ENCODE measurements at places on chromosomes 3 and 15.
A peak's percentile ranks its signal among the peaks of the same experiment; 100 is the strongest.

- no peak for DNase-seq
Measured at GRCh38 chr3:177676947-177677587, 479.8 kb upstream of the TBL1XR1 start.

DNA sequence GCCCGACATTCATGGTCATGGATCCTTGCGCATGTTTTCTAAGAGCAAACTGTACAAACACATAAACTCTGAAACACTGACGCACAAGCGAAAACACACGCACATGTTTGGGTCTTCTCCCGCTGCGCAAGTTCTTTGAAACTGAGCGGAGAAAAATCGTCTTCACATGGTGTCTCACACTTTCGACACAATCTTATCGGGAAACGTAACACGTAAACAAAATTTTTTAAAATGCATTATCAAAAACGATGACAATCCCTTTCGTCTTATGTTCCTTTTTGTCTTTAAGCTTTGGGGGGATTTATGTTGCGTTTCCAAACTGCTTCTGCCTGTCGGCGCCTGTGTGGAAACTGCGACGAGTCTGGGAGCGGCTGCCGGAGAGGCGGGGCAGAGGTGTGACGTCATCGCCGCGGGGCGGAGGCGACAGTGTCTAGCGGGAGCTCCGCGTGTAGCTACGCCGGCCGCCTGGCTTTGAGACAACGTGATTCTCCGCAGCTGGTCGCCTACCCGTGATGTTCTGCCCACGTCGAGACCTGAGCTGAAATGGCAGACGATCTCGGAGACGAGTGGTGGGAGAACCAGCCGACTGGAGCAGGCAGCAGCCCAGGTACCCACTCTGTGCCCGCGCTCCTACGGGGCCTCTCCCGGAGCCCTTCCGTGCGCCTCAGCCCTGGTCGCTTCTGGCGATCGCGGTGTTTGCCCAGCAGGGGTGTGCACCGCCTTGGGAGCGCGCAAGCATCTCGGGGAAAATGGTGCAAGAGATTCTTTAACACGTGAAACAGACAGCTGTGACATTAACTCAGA, at the start of gene CMSS1:
Gene CMSS1 (plus strand): TSS at position 426 of the 804 bp plus-strand sequence.
- peak; percentile 98 for DNase-seq

- DNase-seq, result no peak
Measured at GRCh38 chr3:119229190-119229589, 11.5 kb downstream of the B4GALT4 start.

DNA sequence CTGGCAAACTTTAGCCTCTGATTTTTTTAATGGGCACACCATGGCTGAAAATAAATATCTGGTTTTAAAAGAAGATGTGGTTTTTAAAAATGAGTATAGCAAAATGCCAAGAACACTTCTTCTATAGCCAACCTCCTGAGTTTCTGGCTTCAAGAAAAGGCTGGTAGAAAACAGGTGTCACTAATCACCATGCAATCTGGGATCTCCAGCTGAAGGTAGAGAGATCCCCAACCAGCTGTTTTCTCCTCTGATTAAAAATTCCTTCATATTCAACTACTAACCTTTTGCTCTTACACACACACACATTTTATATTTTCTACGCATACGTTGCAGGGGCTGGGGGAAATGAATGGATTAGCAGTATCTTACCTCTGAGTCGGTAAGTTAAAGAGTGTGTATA, 279.6 kb upstream of the ROBO2 start:
- no peak for DNase-seq

DNA sequence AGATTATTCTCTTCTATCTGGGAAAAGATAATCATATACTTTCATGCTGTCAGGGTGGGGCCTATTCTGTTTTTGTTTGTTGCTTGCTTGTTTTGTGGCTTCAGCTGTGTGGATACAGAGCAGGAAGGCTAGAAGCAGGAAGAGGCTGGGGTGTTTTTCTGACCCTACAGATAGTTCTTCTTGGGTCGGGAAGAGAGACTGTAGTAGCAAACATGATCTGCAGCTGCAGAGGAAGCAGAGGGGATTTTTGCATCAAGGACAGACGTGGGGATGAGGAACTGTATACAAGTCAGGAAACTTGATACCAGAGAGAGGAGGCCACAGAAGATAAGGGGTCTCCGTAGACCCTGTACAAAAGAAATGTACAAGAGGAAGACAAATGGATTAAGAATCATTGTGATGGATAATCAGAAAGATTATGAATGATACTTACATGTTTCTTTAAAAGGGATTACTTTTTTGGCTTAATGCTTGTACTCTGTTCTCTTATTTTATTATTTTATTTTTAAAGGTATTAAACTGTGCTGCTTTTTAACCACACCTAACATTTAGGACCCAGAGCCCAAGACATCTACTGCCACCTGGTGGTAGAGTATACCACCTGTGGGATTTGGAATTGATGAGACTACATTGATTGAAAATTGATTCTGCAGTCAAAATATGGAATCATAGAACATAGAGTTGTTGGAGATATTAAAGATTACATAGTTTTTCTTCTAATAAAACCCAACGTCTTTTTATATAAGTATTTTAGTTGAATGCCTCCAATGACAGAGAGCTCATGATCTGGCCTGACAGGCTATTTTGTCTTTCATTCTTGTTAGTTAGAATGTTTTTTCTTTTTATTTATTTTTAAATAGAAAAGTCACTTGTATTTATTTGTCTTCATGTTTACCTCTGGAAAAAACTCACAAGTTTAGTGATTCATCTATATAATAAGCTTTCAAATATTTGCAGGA, 87.3 kb upstream of the ROPN1 start:
- no peak for DNase-seq

DNA sequence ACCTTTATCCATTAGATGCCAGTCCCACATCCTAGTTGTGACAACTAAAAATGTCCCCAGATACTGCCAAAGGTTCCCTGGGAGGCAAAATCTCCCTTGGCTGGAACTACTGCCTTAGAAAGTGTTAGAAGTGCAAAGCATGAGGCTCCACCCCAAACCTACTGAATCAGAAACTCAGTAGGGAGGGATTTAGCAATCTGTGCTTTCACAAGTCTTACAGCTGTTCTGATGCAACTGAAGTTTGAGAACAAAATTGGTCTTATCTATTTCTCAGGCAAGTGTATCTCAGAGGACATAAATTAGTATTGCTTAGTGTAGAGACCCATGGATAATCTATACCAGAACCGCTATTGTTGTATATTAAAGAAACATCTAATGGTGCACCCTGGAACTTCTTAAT, 70.2 kb downstream of the CLDN1 start:
- no peak for DNase-seq

DNA sequence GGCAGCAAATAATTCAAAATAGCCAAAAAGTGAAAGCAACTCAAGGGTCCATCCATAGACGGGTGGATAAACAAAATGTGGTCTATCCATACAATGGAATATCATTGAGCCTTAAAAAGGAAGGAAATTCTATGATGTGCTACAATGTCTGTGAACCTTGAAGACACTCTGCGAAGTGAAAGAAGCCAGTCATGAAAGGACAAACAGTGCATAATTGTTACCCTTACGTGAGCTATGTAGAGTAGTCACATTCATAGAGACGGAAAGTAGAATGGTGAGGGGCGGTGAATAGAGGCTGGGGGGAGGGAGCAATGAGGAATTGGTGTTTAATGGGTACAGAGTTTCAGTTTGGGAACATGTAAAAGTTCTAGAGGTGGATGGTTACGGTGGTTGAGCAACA, 18.1 kb downstream of the IGF1R start:
- no peak for DNase-seq

DNA sequence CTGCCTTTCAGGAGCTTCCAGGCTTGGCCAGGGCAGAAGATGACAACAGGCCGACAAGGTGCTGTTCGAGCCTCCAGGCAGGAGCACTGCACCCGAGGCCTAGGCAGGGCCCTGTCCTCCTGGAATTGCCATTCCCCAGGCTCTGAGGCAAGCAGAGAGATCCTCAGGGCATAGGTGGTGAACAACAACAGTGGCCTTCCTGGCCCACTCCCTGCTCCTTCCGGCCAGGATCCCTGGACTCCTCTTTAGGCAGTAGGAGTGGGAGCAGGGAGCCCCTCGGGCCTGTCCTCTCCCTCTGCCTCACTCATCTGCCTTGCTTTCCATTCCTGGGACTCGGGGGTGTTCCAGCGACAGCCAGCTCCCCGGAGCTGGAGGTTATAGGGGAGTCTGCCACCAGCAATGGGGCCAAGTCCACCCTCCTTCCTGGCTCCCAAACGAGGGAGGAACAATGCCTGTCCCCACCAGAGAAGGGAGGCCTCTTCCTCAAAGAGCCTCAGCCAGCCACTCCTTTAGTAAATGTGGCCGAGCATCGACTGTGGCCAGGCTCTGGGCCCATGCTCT, 135.0 kb downstream of the NUP210 start:
- no peak for DNase-seq

DNA sequence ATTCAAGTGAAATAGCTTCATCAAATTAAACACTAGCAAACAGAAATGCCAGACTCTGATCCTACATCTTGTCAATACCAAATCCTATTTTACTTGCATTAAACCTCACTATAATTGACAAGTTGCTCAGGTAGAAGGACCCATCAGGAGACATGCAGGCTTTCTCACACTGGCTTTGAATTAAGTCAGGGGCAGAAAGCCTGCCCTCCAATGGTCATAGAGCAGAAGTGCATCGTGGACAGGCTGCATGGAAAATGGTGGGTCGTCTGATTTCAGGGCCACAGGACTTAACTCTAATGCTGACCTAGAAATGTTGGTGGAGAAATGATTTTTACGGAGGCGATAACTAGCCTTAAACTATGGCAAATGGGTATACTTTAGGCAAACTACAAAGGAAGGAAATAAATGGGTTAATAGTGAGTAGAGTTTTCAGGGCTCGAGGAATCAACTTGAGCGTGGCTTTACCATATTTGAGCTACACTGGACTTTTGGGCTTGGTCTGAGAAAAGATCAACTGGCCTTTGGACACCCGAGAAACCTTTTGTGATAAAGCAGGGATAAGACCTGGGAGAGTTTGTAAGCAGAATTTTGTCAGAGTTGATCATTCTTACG, 283.9 kb downstream of the GRM7 start:
- DNase-seq, result no peak

- DNase-seq, result no peak
Measured at GRCh38 chr3:97464035-97464434, 300.5 kb upstream of the ARL6 start.

GRCh38 chr15:69660658-69661405, 208.2 kb downstream of the RPLP1 start:
- no peak for DNase-seq

- DNase-seq, result no peak
Measured at GRCh38 chr3:10707400-10708215, 108.4 kb upstream of the SLC6A11 start.

DNA sequence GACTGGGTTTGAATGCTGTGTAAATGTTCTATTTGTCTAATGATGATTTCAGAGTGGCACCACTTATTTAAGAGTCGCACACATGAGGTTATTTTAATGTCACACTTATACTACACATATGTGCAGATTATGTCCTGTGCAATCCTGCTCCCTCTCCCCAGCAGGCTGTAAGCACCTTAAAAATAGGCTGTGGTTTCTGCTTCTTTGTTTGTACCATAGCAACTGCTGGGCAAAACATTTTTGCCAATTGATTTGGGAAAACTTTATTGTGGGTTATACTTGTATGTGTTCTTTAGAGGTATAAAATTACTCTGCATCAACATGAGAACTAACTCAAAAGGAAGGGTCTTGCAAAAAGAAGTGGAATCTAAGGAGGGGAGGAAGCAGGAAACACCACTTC, 318.5 kb downstream of the NTRK3 start:
- no peak for DNase-seq

DNA sequence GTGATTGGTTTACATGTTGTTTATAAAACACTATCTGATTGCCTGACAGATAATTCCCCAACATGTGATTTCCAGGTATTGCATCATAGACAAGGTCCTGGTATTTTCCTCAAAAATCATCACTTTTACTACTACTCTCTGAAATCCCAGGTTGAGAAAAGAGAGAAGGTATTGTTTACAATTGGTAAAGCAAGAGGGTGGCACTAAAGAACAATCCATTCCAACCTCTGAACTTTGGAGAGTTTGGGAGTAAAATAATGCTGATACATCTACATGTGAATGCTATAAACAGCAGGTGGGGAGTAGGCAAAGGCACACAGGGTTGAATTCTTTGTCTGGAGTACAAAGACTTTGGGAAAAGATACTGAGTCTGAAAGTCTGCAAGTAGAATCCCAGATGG, 134.2 kb downstream of the WDR72 start:
- DNase-seq, result no peak

GRCh38 chr15:40815042-40815698, 7.9 kb upstream of the DNAJC17 start:
- no peak for DNase-seq

DNA sequence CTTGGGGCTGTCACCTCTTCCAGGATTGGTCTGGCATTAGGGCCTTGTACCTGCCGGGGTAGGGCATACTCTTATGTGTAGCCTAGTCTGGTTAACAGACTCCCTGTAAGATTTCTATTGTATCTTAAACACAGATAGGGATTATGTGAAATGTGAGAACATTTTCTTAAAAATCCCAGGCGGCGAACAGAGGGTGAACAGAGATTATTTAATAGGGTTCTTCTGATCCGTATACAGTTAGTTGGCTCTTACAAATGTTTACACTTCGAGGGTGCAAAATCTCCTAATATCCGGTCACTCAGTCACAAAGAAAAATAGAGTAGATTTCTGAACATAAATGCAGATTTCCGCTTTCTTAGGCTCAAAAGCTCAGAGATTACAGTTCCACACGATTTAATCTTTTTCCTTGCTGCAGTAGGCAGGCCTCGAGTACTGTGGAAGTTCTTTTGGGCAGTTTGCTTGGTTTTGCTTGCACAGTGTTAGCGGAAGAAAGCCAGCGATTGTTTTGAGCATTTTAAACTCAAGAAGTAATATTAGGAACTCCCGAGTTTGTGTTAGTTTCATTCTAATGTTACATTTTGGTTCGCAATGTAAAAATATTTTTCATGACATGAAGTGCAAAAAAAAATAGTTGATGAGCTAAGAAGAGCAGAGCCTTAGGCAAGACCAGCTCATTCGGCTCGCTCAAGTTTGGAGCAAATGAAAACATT, 993 bp downstream of the PLCL2 start:
- DNase-seq, result no peak

- no peak for DNase-seq
Measured at GRCh38 chr3:148223266-148223665, 474.4 kb upstream of the AGTR1 start.

GRCh38 chr3:69389520-69390248, 3.8 kb upstream of the FRMD4B start:
- no peak for DNase-seq

GRCh38 chr15:25089577-25089976, 134.8 kb downstream of the SNRPN start:
- DNase-seq, result no peak

- DNase-seq, result no peak
Measured at GRCh38 chr3:182226995-182227394, 515.3 kb downstream of the SOX2 start.

DNA sequence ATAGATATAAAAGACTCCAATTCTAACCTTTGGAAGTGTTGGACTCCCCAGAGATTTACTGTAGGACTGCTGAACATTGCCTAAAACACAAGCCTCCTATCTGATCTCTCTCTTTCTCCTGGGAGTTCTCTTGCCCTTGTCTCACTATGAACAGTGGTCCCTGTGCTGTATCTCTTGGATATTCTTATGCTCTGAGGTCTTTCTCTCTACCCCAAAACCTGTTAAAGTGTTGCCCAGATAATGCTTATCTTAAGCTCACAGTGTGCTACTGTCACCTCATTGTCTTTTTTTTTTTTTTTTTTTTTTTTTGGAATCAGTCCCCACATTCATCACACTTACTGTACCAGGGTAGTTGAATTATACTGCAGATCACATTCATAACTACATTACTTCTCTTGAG, 131.0 kb upstream of the CBLB start:
- no peak for DNase-seq

- no peak for DNase-seq
Measured at GRCh38 chr3:117105686-117106085, 396.1 kb downstream of the TUSC7 start.

Measured in stimulated activated CD4-positive, alpha-beta T cell treated with anti-CD3 and anti-CD28 coated beads, Interleukin-12 subunit alpha, Interleukin-12 subunit beta, amount 100 ng/mL, for 4 hours (primary cell).